Stimulated activated CD4-positive, alpha-beta T cell treated with anti-CD3 and anti-CD28 coated beads, Interleukin-2, amount 100 ng/mL, for 48 hours (primary cell): ENCODE measurements at places on chromosomes 13 and 19.

DNA sequence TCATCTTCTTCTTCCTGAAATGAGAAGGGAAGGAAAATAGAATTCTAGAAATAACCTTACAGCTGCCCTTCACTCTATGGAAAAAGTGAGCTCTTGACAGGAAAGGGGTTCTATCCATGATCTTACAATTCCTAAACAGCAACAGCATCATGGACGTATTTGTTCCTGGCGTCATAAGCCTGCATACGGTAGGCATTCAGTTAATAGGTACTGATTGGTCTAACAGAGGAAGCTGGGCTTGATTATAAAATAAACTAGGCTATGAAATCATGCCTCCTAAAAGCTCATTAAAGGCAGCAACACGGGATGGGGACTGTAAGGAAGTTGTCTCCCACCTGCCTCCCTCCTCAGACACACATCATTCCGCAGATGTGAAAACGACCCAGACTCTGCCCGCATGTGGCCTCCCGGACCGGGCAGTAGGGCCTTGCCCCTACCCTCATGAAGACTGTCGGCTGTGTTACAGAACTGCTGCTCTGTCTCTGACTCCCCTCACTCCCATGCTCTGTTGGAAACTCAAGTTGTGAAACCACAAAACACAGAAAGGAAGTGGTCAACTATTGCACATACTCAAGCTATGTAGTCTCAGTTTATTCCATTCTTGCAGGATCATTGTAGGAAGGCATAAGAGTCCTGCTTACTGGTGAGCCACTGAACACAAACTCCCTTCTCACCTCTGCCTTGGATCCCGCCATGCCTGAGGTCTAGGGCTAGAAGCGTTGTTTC, 129.8 kb downstream of the DLEU7 start:
- DNase-seq: no peak

DNA sequence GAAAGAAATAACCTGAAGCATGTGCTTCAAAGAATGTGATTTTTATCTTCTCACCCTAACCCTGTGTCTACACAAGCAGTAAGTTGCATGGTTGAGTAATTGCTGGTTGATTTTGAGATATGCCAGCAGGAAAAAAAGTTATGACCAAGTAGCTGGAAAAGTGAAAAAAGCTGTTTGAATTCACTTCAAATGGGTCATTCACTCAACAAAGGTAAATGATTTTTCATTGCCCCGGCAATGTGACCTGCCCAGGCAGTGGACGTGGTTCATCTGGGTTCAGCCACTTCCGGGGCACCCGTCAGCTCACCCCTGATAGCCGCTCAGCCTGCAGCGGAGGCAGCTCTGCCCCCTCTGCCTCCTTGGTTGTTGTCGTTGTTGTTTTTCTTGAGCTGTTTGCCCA, 18.5 kb downstream of the TNFRSF19 start:
- DNase-seq: no peak

GRCh38 chr19:782185-782877, 14.9 kb upstream of the PTBP1 start:
- no peak for DNase-seq

DNA sequence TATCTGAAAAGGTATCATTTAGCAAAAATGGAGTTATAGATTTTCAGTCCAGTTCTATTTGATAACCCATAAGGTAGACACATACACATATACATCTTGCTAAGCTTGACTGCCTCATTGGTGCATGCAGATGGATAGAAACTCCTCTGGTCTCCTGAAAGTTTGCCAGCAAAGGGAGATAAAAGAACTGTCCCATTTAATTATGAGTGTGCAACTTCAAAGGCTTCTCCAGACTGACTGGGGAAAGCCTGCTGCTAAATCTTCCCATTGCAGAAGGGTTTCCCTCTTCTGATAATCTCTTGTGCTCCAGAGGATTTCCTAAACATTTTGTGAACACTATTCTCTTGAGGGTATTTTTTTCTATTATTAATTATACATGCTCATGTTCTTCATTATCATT, 131.9 kb downstream of the ITGBL1 start:
- no peak for DNase-seq

DNA sequence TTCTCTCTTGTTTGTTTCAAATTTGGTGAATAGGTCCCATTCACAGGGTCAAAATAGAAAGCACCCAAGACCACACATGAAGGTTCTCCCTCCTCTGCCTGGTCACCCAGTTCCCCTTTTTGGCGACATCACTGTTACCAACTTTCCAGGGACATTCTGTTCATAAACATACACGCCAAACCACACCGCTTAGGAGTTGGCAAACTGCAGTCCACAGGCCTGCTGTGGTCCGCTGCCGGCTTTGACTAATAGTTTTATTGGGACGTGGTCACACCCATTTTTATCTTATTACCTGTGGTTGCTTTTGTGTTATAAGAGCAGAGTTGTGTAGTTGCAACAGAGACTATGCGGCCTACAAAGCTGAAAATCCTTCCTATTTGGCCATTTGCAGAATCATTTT, 24.2 kb downstream of the UHRF1 start:
- DNase-seq: no peak

- no peak for DNase-seq
Observed at GRCh38 chr19:2243274-2244124, 5.6 kb upstream of the AMH start.

DNA sequence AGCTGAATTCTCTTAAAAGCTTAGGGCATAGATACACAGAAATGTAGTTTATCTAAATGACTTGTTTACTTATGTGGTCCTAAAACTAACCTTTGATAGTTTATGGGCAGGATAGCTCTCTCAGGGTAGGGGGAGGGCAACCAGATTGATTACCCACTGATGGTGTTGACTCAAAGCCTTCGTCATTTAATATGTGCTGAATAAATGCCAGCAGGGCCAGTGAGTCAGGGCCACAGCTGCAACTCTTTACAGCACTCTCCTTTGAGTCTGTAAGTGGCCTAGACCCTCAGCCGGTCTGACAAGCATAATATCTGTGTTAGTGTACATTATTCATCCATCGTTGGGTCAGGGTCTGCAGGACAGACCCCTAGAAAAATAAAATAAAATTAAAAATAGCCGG, 128.5 kb downstream of the ZNF675 start:
- DNase-seq: no peak

GRCh38 chr19:38975861-38976271, 324 bp upstream of the FBXO17 start:
- DNase-seq: no peak

GRCh38 chr19:344625-345319, at the start of gene MIER2:
Gene MIER2, minus strand, starts transcription at chr19:344796. Its CDS starts 14 bp downstream, at chr19:344782.
- DNase-seq: peak; percentile 92

DNA sequence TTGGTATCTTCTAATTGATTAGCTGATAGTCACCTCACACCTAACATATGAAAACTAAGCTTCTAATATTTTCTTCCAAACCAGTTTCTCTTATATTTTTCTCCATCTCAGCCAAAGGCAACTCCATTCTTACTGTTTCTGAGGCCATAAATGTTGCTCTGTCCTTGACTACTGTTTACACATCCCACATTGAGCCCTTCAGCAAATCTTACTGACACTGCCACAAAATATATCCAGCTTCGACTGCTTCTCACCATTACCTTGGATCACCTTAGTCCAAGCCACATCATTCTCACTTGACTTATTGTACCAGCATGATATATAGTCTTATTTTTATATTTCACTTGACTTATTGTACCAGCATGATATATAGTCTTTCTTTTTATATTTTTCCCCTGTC, 121.6 kb downstream of the MAB21L1 start:
- no peak for DNase-seq

- DNase-seq: no peak
Observed at GRCh38 chr19:37332839-37333238, 38.1 kb upstream of the ZNF527 start.

DNA sequence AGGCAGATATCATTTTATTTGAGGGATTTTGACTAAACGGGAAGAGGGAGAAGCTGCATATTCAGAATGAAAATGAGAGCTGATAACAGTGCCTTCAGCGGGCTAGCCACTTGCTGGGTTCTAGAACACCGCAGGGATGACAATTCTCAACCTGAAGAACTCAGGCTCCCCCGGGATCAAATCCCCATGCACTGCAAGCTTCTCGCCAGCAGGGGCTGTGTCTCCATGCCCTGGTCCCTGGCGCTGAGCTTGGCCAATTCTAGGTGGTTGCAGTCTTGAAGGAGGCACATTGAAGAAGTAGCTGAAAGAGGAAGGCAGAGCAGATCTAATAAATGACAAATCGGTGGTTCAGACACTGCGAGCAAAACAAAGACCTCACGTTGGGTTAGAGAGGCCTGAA, 128.7 kb downstream of the UQCRFS1 start:
- DNase-seq: no peak

- no peak for DNase-seq
Observed at GRCh38 chr19:47239610-47240296, 8.8 kb upstream of the BBC3 start.

GRCh38 chr19:19064811-19065745, 1.3 kb downstream of the SLC25A42 start:
- peak; percentile 24 for DNase-seq

DNA sequence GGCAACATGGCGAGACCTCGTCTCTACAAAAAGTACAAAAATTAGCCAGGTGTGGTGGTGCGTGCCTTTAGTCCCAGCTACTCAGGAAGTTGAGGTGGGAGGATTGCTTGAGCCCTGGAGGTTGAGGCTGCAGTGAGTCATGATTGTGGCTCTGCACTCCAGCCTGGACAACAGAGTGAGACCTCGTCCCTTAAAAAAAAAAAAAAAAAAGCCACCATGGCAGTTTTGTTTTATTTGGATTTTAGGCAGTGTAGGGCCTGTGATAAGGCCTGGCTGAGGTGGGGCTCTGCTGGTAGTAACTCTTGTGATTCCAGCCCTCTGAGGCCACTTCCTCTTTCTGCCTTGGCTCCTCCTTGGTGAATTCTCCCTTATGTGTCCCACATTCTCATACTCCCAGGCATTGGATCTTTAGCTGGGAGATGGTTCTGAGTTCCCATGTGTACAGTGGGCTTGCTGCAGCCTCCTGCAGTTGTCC, 39.2 kb downstream of the GATAD2A start:
- no peak for DNase-seq

GRCh38 chr13:41465241-41465847, 8.0 kb downstream of the RGCC start:
- peak; percentile 74 for DNase-seq

GRCh38 chr19:372306-372890, 27.8 kb upstream of the MIER2 start:
- no peak for DNase-seq

DNA sequence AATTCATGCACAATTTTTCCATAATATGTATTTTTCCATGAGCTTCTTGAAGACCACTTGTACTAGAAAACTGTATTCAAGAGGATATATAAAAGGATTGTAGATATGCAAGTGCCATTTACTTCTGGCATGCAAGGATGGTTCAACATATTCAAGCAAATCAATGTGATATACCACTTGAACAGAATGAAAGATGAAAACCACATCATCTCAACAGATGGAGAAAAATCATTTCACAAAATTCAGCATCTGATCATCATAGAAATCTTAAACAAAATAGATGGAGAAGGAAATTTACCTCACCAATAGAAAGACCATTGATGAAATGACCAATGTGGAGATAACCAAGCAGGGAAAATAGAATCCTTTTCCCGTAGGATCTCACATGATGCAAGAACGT, 5.1 kb upstream of the ZNF816 start:
- no peak for DNase-seq

- no peak for DNase-seq
Observed at GRCh38 chr13:91174886-91175501, 172.5 kb upstream of the MIR17HG start.

DNA sequence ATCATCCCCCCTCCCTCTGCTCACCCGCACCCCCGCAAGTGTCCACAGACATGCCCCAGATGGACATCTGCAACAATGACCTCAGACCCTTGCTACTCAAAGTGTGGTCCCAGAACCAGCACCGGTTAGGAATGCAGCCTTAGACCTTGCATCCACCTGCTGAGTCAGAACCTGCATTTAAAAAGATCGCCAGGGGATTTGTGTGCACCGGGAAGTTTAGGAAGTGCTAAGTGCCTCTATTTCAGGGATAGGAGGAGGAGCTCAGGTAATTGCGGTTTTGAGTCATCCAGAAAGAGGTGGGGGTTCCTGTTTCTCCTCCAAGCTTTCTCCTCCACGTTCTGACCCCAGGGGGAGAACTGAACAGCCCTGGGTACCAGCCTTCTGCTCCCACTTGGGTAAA, 46.2 kb downstream of the CACNA1A start:
- no peak for DNase-seq

GRCh38 chr13:63880705-63881104, 2465.1 kb upstream of the PCDH20 start:
- no peak for DNase-seq

GRCh38 chr19:31970027-31970461, 375.4 kb upstream of the ZNF507 start:
- DNase-seq: no peak

- no peak for DNase-seq
Observed at GRCh38 chr19:35592226-35592625, 6.3 kb downstream of the PMIS2 start.

- no peak for DNase-seq
Observed at GRCh38 chr13:24287748-24288287, 21.6 kb upstream of the C1QTNF9 start.

DNA sequence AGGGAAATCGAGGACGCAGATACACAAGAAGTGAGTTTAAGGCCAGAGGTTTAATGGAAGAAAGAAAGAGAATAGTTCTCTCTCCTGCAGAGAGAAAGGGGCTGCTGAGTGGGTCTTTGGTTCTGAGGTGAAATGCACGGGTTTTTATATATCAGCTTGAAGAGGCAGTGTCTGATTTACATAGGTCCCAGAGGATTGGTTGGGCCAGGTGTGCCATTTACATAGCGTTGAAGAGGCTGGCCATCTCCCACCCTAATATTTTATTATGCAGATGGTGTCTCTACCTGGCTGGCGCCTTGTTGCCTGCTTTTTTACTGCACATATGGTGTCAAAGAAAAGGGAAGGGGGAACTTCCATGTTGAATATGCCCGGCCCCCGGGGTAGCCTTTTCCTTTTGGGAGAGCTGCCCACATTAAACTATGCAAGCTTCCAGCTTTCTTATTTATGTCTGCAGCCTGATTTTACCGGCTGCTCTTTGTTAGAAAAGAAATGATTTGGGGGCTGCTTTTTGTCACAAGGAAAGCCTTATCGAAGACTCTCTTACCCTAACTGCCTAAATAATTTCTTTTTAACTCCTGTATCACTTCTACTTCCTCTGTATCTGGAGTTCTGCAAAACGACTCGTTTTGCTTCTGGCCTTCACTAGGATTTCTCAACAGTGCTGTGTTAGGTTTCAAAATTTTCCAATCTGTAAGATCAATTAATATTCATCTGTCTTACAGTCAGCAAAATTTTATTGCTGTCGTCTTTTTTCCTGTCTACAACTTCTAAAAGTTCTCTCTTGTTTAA, 268.5 kb downstream of the B3GLCT start:
- no peak for DNase-seq
